ENCODE measurements at places on chromosomes 7 and 10. TPM values are rescaled to one million over a fixed set of nuclear protein-coding genes. Genes with fewer than 3 reads are reported as not detected.

AUTS2 gene
- 5.1 TPM for total RNA-seq

GPC2 gene
- total RNA-seq, result 1.1 TPM

MYOZ1 gene
- total RNA-seq, result not detected

DENND2A gene
- 0.25 TPM for total RNA-seq

ZMIZ1 gene
- total RNA-seq, result 67.4 TPM

PTF1A gene
- total RNA-seq, result not detected

LIPK gene
- not detected for total RNA-seq

CALML3 gene
- not detected for total RNA-seq

HOXA11 gene
- 0.67 TPM for total RNA-seq

HGF gene
- total RNA-seq, result not detected

CYP17A1 gene
- not detected for total RNA-seq

COL13A1 gene
- 0.33 TPM for total RNA-seq

KCNH2 gene
- 0.37 TPM for total RNA-seq

Measured in A549 treated with RU486 at 1 μM for 4 hours (cell line).